CD4-positive, alpha-beta T cell treated with Interferon alpha-2 for 1 hour (primary cell): ENCODE measurements at places on chromosomes 1 and 21.
A peak's percentile ranks its signal among the peaks of the same experiment; 100 is the strongest.

DNA sequence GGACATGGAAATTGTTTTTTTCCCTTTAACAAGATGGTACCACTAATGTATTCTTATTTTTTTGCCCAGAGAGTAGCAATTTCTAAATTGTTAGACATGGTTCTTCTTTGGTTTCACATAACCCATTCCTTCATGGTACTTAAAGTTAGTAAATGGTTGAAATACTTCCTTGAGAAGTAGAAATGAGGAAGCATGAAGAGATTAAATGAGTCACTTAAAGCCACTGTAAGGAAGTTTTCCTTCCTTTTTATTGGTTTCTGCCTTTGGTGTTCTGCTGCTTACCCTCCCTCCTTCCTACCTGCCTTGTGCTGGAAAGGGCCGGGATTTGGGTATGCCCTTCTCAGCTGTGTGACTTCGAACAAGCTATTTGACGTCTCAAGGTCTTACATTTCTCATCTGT, 101.0 kb downstream of the KIF26B start:
- no peak for DNase-seq

DNA sequence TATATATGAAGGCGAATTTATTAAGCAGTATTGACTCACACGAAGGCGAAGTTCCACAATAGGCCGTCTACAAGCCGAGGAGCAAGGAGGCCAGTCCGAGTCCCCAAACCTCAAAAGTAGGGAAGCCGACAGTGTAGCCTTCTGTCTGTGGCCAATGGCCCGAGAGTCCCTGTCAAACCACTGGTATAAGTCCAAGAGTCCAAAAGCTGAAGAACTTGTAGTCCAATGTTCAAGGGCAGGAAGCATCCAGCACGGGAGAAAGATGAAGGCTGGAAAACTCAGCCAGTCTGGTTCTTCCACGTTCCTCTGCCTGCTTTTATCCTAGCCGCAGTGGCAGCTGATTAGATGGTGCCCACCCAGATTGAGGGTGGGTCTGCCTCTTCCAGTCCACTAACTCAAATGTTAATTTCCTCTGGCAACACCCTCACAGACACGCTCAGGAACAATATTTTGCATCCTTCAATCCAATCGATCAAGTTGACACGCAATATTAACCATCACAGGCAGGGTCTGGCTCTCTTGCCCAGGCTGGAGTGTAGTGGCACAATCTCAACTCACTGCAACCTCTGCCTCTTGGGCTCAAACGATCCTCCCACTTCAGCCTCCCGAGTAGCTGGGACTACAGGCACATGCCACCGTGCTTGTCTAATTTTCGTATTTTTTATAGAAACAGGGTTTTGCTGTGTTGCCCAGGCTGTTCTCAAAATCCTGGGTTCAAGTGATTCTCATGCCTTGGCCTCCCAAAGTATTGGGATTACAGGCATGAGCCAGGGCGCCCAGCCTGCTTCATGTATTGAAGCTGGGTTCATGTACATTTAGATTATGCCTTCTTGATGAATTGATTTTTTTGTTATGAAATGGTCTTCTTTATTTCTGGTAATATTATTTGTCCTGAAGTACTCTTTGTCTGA, 85.3 kb downstream of the DHRS3 start:
- DNase-seq: no peak

GRCh38 chr1:228085287-228085951, 2.9 kb downstream of the ARF1 start:
- no peak for DNase-seq

DNA sequence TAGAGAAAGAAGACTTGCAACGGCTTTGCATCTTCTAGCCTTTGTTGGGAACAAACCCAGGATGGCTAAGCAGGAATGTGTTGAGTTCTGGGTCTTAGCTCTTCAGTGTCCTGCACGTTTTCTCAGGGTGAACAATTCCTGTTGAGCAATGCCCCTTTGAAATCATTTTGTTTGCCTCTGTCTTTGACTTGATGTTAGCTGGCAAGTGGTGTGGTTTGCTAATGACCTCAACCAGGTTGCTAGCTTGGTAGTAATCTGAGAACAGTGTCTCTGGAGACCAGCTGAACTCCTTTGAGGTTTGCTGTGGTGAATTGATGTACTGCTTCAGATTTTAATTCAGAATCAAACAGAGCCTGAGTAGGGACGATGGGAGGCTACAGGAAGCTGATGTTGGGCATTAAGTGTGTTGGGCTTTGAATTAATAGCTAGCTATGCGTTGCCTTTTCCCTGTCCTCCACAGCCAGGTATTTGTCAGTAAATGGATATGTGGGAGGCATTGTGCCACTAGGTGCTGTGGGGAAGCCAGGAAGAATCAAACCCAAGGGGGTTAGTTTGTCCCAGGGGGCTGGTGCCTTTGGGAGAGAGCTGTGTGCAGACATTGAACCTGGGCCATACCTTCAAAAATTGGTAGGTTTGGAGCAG, 23.3 kb upstream of the SRSF10 start:
- no peak for DNase-seq

DNA sequence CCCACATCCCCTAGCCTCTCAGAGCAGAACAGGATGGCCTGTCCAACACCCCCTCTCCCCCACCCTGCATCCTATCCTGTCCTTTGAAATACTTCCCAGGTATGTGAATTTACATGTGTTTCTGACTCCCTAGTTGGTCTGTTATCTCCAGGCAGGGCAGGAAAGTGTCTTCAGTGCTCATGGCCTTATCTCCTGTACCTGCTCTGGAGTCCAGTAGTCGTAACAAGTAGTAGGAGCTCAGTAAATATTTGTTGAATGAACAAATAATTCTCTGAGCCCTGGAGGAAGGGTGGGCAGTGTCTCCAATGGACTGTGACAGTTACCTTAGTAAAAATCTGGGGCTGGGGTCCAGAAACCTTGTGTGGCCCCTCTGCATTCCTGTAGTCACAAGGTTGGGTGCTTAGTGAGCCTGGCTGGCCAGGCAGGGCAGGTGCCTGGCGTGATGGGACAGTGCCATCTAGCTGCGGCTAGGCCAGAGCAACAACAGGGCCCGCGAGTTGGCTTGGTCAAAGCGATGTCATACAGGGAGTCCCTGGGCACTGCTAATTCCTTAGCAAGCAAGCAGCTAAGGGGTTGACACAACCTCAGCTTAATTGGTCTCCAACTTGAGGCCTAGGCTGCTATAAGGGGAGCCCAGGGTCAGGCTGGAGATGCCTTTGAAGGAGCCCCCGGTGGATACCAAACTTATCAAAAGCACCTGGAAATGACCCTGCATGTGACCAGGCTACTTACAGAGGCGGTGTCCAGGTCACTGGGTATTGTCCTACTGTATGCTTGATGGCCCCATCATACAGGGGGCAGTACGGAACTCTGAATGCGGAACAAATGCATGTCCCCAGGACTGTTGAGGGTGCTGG, 89.0 kb upstream of the PPM1J start:
- DNase-seq: peak; percentile 31

- DNase-seq: no peak
These were observed 121.3 kb upstream of the C1orf174 start for GRCh38 chr1:4021136-4021973.

GRCh38 chr1:81706650-81707435, 93.9 kb upstream of the ADGRL2 start:
- no peak for DNase-seq

DNA sequence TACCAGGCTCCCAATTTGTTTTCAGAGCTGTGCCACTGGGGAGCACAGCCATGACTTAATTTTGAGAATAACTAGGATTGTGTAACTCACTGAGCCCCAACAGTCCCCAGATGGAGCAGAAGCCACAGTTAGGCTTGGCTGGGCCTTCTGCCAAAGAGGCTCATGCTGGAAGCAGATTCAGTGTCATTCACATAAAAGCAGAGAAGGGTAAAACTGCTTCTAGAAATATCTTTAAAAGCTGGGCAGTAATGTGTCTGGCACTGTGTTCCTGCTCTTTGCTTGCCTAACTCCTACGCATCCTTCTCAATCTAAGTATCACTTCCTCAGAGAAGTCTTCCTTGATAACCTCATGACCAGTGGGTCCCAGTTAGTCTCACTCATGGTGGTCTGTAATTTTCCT, 20.3 kb downstream of the STK40 start:
- DNase-seq: no peak

DNA sequence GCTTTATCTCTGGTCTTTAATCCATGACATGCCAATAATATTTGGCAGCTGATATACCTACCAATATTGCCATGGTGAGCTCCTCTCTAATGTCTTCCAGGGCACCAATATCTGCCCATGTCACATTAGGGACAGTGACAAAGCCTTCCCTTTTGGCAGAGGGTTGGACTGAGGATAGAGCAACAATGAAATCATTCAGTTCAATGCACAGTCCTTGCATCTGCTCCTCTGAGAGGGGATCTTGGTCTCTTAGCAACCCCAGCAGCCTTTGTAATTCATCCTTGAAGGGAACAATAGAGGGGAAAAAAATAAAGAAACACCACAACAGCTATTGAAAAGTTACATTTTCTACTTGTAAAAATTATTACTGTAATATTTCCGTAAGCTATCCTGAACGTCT, 42.3 kb downstream of the NVL start:
- DNase-seq: no peak

- no peak for DNase-seq
These were observed 9.5 kb downstream of the ATP1B1 start for GRCh38 chr1:169115891-169116585.

DNA sequence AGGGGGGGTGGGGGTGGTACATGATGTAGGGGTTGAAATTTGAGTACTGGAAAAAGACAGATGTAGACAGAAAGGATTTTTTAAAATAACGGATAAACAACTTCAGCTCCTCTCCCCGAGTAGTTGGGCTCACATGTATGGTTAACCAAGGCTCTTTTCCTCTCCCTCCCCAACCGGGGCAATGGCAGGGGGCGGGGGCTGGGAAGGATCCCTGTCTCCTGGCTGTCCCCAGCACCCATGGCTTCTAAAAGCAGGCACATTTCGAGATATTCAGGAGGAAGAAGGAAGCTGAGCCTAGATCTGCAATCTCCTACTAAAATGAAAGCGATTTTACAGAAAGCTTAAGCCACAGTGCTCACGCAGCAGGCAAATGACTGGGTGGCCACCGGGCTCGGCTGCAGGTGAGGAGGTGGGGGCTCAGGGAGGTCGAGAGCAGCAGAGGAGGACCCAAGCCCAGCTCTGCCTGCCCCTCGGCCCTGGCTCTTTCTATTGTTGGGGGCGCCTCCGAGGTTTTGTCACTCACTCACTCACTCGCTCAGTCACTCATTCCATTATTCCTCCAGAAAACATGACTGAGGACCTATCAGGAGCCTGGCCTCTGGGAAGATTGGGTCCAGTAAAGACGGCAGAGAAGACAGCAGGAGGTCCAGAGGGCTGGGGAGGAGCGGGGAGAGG, 573.3 kb downstream of the PTPRU start:
- no peak for DNase-seq

GRCh38 chr1:61377242-61377958, 295.0 kb downstream of the NFIA start:
- no peak for DNase-seq

GRCh38 chr1:77126307-77126706, 92.9 kb downstream of the PIGK start:
- DNase-seq: peak; percentile 8

DNA sequence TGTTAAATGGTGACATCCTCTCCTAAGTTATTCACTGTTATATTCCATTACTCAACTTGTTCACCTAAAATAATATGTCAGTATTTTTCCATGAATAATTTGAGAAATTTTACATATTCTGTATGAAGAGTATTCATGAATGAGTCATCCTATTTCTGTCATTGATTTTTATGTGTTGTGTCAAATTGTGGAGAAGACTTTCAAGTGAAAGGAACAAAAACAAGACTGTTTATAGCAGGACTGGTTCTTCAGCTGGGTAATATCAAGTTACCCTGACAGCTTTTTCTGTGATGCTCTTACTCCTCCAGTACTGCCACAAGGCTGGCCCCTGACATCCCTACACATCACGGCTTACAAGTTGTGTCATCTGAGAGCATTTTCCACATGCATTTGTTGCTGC, 847.7 kb downstream of the NCAM2 start:
- no peak for DNase-seq

DNA sequence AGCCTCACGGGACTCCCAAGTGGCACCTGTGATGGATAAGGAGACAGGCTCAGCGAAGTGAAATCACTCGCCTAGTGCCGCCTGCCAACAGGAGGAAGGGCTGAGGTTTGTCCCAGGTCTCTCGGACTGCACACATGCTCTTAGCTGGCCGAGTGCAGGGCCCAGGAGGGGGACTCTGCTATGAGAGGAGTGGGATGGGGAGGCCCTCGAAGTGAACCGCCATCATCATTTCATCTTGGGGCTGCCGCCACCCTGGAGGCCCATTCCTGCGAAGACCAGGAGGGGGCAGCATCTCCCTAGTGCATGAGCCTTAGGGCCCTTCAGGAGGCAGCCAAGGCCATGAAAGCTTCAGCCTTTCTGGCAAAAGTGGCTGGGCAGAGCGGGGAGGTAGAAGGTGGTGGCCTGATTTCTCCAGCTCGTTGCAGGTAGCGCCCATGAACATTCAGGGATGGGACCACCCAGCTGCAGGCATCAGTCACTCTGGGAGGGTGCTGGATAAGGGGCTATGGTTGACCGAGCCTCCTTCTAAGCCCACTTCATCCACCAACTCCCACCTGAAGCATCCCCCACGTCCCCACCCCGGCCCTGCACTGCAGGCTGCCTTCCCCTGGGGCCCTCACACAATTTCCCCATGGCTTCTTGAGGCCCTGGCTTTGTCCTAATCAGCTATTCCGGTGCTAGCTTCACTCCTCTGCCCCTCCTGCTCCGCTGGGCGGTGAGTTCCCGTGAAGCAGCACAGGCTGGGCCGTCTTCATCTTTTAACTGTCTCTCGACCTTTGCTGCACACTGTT, 17.2 kb upstream of the RASSF5 start:
- peak; percentile 55 for DNase-seq

GRCh38 chr1:62221171-62221570, 26.5 kb downstream of the L1TD1 start:
- no peak for DNase-seq

DNA sequence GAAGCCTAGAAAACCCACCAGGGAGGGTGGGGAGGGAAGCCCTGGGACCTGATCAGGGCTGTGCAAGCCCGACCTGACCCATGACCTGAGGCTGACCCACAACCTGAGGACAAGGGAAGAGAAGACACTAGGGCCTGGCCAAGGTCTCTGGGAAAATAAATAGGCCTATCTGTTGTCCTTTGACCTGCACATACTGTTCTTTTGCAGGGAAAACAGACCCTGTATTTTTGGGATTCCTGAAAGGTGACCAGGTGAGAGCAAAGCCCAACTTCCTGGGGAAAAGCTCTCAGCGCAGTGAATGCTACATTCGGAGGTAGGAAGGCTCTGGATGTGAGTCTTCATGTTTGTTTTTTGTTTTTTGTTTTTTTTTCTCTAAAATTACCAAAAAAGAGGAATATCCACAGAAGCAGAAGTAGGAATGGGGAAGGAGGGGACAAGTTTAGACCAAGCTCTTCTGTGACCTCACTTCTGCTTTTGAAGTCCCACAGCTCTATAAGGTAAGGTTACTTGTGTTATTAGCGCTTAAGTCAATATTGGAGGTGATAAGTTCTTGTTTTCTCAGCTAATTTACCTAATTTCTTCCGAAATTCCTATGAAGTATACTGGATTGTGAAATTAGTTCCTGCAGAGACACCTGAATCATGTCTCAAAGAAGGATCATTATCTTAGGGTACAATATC, 26.2 kb upstream of the LYST start:
- DNase-seq: no peak

DNA sequence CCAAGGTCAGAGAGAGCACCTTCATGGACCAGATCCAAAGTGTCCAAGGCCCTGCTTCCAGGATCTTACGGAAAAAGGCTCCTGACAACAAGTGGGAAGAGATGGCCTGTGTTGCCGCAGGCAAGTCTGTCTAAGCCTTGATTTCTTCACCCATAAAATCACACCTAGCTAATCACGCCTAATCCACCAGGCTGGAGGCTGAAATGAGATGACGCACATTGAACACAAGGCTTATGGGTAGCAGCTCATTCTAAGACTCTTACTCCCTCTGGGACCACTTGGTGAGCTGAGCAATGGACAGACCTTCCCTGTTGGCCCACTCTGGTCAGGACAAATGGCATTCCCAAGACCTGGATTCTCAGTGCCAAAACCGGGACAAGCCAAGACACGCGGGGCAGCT, 38.2 kb downstream of the GRIK3 start:
- no peak for DNase-seq
